ENCODE measurements at places on chromosomes 13 and 19. TPM values are rescaled to one million over a fixed set of nuclear protein-coding genes. Genes with fewer than 3 reads are reported as not detected.
A peak's percentile ranks its signal among the peaks of the same experiment; 100 is the strongest.

The ZNF486 gene
- 1.3 TPM for total RNA-seq

DNA sequence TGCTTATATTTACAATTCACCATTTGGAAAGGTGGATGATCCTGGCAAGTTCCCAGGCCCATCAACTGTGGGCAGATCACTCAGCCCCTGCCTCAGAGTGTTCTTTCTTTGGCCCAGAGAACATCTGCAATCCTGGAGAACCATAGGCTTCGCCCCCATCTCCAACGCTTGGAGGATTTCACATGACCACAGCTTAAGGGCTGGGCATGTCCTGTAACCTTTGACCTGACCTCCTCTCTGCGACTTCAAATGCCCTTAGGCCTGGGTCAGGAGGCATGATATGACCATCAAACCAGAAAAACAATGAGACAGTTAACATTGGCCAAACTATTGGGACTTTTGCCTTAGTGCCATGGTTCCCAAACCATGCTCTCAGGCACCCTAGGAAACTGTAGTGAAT is 7.2 kb upstream of the MBNL2 start:
- H3K4me3 ChIP-seq = no peak overlapping the region
- DNase-seq = no peak
- H3K27me3 ChIP-seq = no peaks in the 10 kb centered on the region
- H3K36me3 ChIP-seq = no peaks in the 10 kb centered on the region
- peaks cover 9% of the 10 kb centered on the region for H3K4me1 ChIP-seq

- H3K36me3 ChIP-seq = no peaks in the 10 kb centered on the region
- H3K27me3 ChIP-seq = peaks cover 5% of the 10 kb centered on the region
- peak within 1 kb of the TSS; percentile 84 for H3K27ac ChIP-seq
- peak within 1 kb of the TSS; percentile 75 for H3K4me3 ChIP-seq
- DNase-seq = no peak
Observed at GRCh38 chr19:40466985-40467734, at the start of gene SPTBN4. SPTBN4 (plus strand) TSS chr19:40467001; CDS start chr19:40472622, 5,621 bp downstream.

- no peak overlapping the region for H3K4me3 ChIP-seq
- no peaks in the 10 kb centered on the region for H3K36me3 ChIP-seq
- H3K27me3 ChIP-seq = no peaks in the 10 kb centered on the region
- H3K4me1 ChIP-seq = peaks cover 86% of the 10 kb centered on the region
- DNase-seq = no peak
Observed at GRCh38 chr13:43039966-43040365, 16.6 kb downstream of the DNAJC15 start.

DNA sequence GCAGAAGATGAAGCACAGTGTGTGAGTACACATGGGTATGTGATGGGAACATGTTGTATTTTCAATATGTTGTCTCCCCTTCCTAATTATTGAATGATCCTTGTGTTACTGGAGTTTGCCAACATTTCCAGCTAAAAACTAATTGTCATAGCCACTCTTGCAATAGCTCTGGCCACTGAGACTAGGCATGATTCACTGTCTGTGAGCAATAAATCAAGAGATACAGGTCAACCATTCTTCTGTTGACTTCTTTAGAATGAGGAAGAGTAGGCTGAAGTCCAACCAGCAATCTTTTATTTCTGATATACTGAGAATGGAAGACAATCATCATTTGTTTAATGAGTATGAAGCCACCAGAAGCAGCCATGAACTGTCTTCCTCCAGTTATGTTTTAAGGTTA is 413.9 kb downstream of the SLITRK5 start:
- no peak overlapping the region for H3K4me3 ChIP-seq
- no peaks in the 10 kb centered on the region for H3K36me3 ChIP-seq
- H3K27me3 ChIP-seq = no peaks in the 10 kb centered on the region
- no peaks in the 10 kb centered on the region for H3K4me1 ChIP-seq
- H3K27ac ChIP-seq = no peak overlapping the region
- no peak for DNase-seq

DNA sequence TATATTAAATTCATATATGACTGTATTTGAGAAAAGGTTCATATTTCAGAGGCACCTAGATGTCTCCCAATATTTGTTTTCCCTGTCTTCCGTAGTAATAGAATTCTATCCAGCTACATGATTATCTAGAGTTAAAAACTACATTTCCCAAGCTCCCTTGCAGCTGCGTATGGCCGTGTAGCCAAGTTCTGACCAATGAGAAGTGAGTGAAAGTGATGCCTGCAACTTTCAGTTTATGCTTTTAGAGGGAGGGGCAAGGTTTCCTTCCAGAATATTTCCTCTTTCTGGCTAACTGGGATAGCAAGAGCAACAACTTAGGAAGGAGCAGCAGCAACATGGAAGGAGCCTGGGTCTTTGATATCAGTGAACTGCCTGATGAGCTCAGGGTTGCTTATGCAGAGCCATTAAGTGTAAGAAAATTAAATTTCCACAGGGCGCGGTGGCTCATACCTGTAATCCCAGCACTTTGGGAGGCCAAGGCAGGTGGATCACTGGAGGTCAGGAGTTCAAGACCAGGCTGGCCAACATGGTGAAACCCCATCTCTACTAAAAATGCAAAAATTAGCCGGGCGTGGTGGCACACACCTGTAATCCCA is 23.2 kb upstream of the CYP2A13 start:
- H3K36me3 ChIP-seq = no peaks in the 10 kb centered on the region
- H3K27me3 ChIP-seq = peaks cover 60% of the 10 kb centered on the region
- no peak overlapping the region for H3K27ac ChIP-seq
- no peaks in the 10 kb centered on the region for H3K4me1 ChIP-seq

DNA sequence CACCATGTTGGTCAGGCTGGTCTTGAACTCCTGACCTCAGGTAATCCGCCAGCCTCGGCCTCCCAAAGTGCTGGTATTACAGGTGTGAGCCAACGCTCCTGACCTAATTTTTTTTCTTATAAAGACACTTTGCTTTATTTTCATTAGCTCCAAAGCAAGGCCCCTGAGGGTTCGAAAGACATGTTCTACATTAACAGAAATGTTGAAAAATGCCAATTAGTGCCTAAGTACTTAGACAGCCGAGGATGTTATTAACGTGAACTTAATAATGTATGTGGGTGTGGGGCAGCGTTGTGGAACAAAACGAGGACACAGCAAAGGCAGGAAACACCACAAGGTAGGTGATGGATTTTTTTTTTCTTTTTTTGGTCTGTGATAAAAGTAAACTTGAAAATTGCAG is 82.4 kb downstream of the COL4A1 start:
- no peak for DNase-seq
- peaks cover 1% of the 10 kb centered on the region for H3K36me3 ChIP-seq
